ENCODE measurements at places on chromosomes 16 and 17. TPM values are rescaled to one million over a fixed set of nuclear protein-coding genes. Genes with fewer than 3 reads are reported as not detected.

DNA sequence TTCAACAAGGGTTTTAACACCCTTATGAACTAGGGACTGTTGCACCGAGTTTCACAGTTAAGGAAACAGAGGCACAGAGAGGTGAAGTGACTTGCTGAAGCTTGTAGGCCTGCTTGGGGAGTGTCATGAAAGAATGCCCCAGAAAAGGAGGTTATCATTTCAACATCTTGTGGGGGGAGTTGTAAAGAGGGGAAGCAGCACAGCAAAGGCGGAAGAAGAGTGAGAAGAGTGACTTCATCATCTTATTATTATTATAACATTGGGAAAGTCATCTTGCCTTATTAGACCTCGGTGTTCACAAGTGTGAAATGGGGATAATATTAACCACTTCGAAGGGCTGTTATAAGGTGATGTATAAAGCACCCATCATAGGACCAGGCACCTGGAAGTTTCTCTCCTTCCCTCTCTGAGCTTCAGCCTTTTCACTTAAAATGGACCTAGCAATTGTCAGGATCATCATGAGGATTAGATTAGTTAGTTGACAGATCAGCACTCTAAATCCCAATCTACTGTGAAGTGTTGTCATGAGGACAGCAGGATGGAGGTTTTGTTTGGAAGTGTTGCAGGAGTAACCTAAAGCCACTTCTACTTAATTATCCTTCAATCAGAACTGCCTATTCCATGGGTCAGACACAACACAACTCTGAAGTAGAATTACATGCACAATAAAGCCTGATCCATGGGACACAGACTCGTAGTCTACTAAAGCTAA lies 2.3 kb downstream of the CCL4 start:
- no peak overlapping the region for H3K4me3 ChIP-seq
- DNase-seq: no peak
- H3K4me1 ChIP-seq: no peaks in the 10 kb centered on the region
- no peak overlapping the region for H3K27ac ChIP-seq
- no peaks in the 10 kb centered on the region for H3K27me3 ChIP-seq

- DNase-seq: no peak
- no peaks in the 10 kb centered on the region for H3K27me3 ChIP-seq
- no peaks in the 10 kb centered on the region for H3K36me3 ChIP-seq
- H3K4me1 ChIP-seq: peaks cover 8% of the 10 kb centered on the region
Measured at GRCh38 chr16:15548482-15548891, 94.5 kb downstream of the MARF1 start.

GRCh38 chr17:40090237-40091119 lies 9.9 kb downstream of the NR1D1 start:
- no peaks in the 10 kb centered on the region for H3K27me3 ChIP-seq
- peak; percentile 53 for DNase-seq
- no peak overlapping the region for H3K4me3 ChIP-seq
- peaks cover 51% of the 10 kb centered on the region for H3K4me1 ChIP-seq
- peaks cover 70% of the 10 kb centered on the region for H3K36me3 ChIP-seq
- peak overlapping the region; percentile 100 for H3K27ac ChIP-seq

DNA sequence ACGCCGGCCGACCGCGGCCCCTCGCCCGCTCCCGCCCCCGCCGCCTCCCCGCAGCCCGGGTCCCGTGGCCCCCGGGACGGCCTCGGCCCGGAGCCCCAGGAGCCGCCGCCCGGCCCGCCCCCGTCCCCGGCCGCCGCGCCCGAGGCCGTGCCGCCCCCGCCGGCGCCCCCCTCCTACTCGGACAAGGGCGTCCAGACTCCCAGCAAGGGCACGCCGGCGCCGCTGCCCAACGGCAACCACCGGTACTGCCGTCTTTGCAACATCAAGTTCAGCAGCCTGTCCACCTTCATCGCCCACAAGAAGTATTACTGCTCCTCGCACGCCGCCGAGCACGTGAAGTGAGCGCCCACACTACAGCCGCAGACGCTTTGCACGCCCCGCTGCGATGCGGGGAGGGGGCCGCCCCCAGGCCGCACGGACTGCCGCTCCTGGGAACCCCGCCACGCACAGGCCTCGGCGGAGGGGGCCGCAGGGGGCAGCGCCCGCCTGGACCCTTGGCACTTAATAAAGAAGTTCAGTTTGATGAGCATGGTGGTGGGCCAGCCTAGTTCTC lies 35.5 kb upstream of the ZC3H18 start:
- H3K27ac ChIP-seq: peak overlapping the region; percentile 88
- peaks cover 25% of the 10 kb centered on the region for H3K4me1 ChIP-seq
- DNase-seq: peak; percentile 54
- no peaks in the 10 kb centered on the region for H3K36me3 ChIP-seq

- H3K27me3 ChIP-seq: no peaks in the 10 kb centered on the region
- H3K27ac ChIP-seq: peak overlapping the region; percentile 28
- no peak overlapping the region for H3K4me3 ChIP-seq
- H3K36me3 ChIP-seq: peaks cover 54% of the 10 kb centered on the region
- peaks cover 63% of the 10 kb centered on the region for H3K4me1 ChIP-seq
Measured at GRCh38 chr17:82244413-82245133, 15.7 kb downstream of the SLC16A3 start.

GRCh38 chr17:82316651-82317393 lies 586 bp downstream of the CD7 start:
- peaks cover 17% of the 10 kb centered on the region for H3K27me3 ChIP-seq
- no peaks in the 10 kb centered on the region for H3K36me3 ChIP-seq
- no peaks in the 10 kb centered on the region for H3K4me1 ChIP-seq
- DNase-seq: no peak

DNA sequence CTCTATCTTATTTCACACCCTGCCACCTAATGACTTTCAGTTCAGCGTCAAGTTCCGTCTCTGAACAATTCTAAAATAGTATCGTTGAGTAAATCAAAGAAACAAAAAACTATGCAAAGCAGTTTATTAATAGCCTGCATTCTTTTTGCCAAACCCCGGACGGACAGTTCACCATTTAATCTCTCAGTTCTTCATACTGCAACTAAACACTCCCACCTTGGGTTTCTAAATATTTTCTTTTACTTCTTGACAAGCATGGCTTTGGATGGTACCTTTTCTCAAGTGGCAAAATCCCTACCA lies 1.2 kb downstream of the MYH11 start:
- peak overlapping the region; percentile 57 for H3K27ac ChIP-seq
- peaks cover 15% of the 10 kb centered on the region for H3K4me1 ChIP-seq
- no peaks in the 10 kb centered on the region for H3K36me3 ChIP-seq
- H3K4me3 ChIP-seq: no peak overlapping the region
- peaks cover 22% of the 10 kb centered on the region for H3K27me3 ChIP-seq

DNA sequence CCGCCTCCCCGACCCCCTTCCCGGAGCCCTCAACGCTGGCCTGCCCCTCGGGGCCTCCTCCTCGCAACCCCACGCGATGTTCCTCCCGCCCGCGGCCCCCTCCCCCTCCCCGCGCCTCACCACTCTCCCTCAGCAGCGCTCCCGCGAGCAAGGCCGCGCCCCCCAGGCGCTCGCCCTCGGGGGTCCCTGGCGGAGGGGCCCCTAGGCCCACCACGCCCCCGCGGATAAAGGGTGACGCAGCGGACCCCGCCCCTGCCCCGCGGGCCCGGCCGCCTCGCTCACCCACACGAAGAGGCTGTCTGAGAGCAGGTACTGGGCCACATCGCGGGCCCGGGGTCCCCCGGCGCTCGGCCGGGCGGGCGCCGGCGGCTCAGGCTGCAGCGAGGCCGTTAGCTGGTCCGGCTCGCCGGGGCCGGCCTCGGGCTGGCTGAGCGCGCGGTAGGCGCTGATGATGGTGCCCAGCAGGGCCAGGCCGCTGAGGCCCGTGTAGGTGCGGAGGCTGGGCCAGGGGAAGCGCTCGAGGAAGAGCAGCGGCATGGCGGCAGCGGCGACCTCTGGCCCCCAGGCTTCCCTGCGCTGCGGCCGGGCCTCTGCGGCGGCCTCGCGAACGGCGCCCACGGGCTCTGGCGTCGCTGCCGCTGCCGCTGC lies 430 bp downstream of the AMFR start:
- peak overlapping the region; percentile 96 for H3K27ac ChIP-seq
- DNase-seq: no peak
- H3K27me3 ChIP-seq: no peaks in the 10 kb centered on the region
- H3K4me1 ChIP-seq: peaks cover 42% of the 10 kb centered on the region
- no peaks in the 10 kb centered on the region for H3K36me3 ChIP-seq

DNA sequence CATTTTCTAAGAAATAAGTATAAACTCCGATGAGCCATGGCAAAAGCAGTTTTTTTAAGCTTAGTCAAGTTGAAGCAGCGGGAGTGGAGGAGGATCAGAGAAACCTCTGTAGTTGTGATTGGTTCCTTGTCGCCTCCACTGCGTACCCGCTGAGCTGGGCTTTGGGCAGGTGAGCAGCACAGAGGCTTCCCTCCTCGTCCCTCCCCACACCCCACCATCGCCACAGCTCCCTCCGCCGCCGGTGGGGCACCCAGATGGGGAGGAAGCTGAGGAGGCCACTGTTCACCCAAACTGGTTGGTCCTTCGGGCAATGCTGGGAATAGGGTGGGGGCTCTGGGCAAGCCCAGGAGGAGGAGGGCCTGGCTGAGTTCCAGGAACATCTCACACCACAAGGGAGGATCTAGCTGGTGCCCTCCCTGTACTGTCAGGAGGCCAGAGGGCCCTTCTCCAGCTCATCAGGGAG lies 5.2 kb upstream of the MRPL38 start:
- DNase-seq: no peak
- no peaks in the 10 kb centered on the region for H3K4me1 ChIP-seq
- H3K36me3 ChIP-seq: no peaks in the 10 kb centered on the region
- no peak overlapping the region for H3K4me3 ChIP-seq

GRCh38 chr17:64441772-64442540 lies 7.0 kb upstream of the MILR1 start:
- no peaks in the 10 kb centered on the region for H3K4me1 ChIP-seq
- peak; percentile 6 for DNase-seq
- no peaks in the 10 kb centered on the region for H3K36me3 ChIP-seq
- H3K27me3 ChIP-seq: no peaks in the 10 kb centered on the region
- no peak overlapping the region for H3K4me3 ChIP-seq

DNA sequence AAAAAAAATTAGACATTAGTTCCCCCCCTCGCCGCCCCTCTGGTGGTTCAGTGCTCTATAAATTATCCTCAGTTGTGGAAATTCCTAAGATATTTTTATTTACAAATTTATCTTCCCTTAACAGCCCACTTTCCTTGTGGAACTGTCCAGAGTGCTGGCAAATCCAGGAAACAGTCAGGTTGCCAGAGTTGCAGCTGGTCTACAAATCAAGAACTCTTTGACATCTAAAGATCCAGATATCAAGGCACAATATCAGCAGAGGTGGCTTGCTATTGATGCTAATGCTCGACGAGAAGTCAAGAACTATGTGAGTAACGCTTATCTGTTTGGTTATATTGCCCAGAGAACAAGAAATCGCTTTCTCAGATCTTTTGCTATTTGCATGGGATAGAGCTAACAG lies 2.9 kb downstream of the KPNB1 start:
- H3K27ac ChIP-seq: no peak overlapping the region
- H3K27me3 ChIP-seq: no peaks in the 10 kb centered on the region
- no peaks in the 10 kb centered on the region for H3K36me3 ChIP-seq
- H3K4me3 ChIP-seq: no peak overlapping the region

DNA sequence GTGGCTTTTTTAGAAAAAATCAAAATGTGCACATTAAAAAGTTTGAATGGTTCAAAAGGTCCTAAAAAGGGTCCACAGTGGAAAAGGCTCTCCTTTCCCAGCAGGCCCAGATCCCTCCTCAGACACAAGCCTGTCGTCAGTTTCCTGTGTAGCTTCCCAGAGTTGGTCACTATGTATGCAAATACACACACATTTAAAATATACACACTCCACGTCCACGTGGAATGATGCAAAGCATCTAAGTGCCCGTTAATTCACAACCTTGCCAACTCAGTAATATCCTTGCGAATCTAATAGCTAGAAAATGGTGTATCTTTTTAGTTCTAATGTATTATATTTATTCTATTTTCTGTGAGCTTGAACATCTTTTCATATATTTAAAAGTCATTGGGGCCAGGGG lies 17.7 kb downstream of the NLRC5 start:
- H3K27ac ChIP-seq: no peak overlapping the region
- no peak overlapping the region for H3K4me3 ChIP-seq
- no peaks in the 10 kb centered on the region for H3K4me1 ChIP-seq
- H3K27me3 ChIP-seq: no peaks in the 10 kb centered on the region
- no peak for DNase-seq
- no peaks in the 10 kb centered on the region for H3K36me3 ChIP-seq

GRCh38 chr17:73696251-73696650 lies 52.0 kb upstream of the SDK2 start:
- no peak overlapping the region for H3K27ac ChIP-seq
- H3K36me3 ChIP-seq: no peaks in the 10 kb centered on the region
- H3K4me1 ChIP-seq: no peaks in the 10 kb centered on the region
- DNase-seq: no peak

- DNase-seq: no peak
- H3K36me3 ChIP-seq: no peaks in the 10 kb centered on the region
- H3K27me3 ChIP-seq: no peaks in the 10 kb centered on the region
- peaks cover 39% of the 10 kb centered on the region for H3K4me1 ChIP-seq
- H3K4me3 ChIP-seq: no peak overlapping the region
- H3K27ac ChIP-seq: peak overlapping the region; percentile 93
Measured at GRCh38 chr16:85320677-85321385, 208.6 kb upstream of the CIBAR2 start.

GRCh38 chr17:45129426-45129939 lies 2.8 kb downstream of the PLCD3 start:
- peak overlapping the region; percentile 100 for H3K27ac ChIP-seq
- peak; percentile 89 for DNase-seq
- no peaks in the 10 kb centered on the region for H3K27me3 ChIP-seq
- H3K4me1 ChIP-seq: peaks cover 71% of the 10 kb centered on the region

DNA sequence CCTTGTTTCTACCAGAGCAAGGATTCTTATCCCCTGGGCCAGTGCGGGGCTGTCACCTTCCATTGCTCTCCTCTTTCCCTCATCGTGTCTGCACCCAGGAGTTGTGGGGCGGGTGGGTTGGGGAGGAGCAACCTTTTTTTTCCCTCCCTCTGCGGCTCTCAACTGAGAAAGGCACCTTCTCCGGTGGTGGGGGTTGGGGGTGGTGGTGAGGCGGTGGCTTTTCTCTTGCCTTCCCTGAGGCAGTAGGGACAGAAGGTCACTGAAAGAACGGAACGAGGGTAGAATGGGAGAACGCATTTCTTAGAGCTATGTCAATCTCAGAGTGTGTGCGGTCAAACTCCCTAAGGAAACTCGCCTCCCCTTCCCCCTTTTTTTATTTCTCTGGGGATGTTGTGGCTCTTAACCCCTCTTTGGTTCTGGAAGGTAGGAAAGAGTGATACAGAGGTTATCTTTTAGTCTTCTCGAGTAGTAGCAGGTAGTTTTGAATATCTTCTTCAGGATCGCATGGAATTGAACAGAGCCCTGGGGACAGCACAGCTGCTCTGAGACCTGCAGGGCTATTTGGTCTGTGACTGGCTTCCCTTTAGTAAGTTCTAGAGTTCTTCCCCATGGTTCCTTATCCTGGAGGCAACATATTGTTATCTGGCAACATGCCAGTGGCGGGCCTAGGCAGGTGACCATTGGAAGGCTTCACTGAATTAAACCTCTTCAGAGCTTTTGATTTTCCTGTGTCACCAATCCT lies 994 bp downstream of the CLTC start:
- H3K27me3 ChIP-seq: no peaks in the 10 kb centered on the region
- no peaks in the 10 kb centered on the region for H3K36me3 ChIP-seq
- H3K4me1 ChIP-seq: peaks cover 48% of the 10 kb centered on the region
- peak overlapping the region; percentile 95 for H3K4me3 ChIP-seq

Gene DNAI2
- not detected for total RNA-seq

Gene PDE6G
- total RNA-seq: not detected

Gene TPSG1
- not detected for total RNA-seq

Gene TNP2
- not detected for total RNA-seq

Gene FBXW10B
- 1.1 TPM for total RNA-seq

Gene ITGAX
- 0.46 TPM for total RNA-seq

Gene CCDC154
- not detected for total RNA-seq

Gene PPP1R9B
- total RNA-seq: 4.7 TPM

Gene ITGB4
- total RNA-seq: 6.1 TPM

Gene MT1M
- total RNA-seq: not detected

Gene ZNF19
- 3.3 TPM for total RNA-seq

Gene MYH3
- 1.5 TPM for total RNA-seq

Gene CEP295NL
- not detected for total RNA-seq

Data from gastrocnemius medialis (tissue), 4 donors.